ENCODE measurements at places on chromosomes 6 and 20. TPM values are rescaled to one million over a fixed set of nuclear protein-coding genes. Genes with fewer than 3 reads are reported as not detected.

The LINC00237 gene
- total RNA-seq, result not detected

The KCNK16 gene
- total RNA-seq, result not detected

The TINAG gene
- total RNA-seq, result not detected

The CHRNA4 gene
- total RNA-seq, result not detected

The PREX1 gene
- 31.3 TPM for total RNA-seq

The PROKR2 gene
- not detected for total RNA-seq

The FBXO30 gene
- total RNA-seq, result 10.2 TPM

The POU5F1 gene
- total RNA-seq, result 0.59 TPM

The KHDRBS2 gene
- not detected for total RNA-seq

The OVOL2 gene
- total RNA-seq, result not detected

The DOK5 gene
- total RNA-seq, result 5.3 TPM

The RAET1E gene
- total RNA-seq, result 2.2 TPM

The SLC35F1 gene
- not detected for total RNA-seq
